Lower lobe of right lung (tissue), 2 donors: ENCODE measurements at places on chromosomes 1 and 21. TPM values are rescaled to one million over a fixed set of nuclear protein-coding genes. Genes with fewer than 3 reads are reported as not detected.
A peak's percentile ranks its signal among the peaks of the same experiment; 100 is the strongest.

DPT gene
- total RNA-seq: 18.6 TPM

FNDC5 gene
- 0.65 TPM for total RNA-seq

DNA sequence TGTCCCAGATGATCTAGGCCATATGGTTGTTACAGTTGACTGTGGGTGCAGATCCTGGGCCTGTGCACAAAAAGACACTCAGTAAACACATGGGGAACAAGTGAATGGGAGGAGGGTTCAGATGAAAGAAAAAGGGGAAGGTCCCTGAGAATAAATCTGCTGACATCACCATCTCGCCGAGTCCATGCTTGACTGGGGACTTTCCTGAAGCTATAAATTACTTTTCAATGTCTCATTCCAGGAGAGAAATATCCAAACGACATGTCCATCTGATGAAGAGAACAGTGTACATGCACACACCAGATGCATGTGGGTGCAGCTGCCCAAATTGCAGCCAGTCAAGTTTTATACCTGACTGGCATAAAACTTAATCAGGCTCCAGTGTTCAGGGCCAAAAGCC lies 109.0 kb downstream of the HIVEP3 start:
- no peak for DNase-seq

- peak; percentile 85 for DNase-seq
Measured at GRCh38 chr1:109532365-109533136, 7.1 kb upstream of the GPR61 start.

DNA sequence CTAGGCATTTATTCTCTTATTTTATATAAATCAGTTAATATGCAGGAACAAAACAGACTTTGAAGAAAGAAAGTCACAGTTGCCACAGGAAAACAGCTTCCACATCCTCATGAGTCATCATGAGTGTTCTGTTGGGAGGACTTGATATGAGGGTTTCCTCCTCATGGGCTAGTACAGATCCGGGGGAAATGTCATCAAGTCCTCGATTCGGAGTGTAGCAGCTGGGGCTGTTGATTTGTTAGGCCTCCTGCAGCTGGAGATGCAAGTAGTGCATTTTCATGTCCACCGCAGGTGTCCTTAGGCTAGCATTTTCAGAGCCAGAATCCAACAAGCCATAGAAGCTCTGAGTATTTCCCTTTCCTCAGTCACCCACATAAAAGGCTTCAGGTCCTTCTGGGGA lies 36.7 kb downstream of the ADAM30 start:
- DNase-seq: no peak

- no peak for DNase-seq
Measured at GRCh38 chr1:151837884-151838221, 1.8 kb downstream of the C2CD4D start.

DNA sequence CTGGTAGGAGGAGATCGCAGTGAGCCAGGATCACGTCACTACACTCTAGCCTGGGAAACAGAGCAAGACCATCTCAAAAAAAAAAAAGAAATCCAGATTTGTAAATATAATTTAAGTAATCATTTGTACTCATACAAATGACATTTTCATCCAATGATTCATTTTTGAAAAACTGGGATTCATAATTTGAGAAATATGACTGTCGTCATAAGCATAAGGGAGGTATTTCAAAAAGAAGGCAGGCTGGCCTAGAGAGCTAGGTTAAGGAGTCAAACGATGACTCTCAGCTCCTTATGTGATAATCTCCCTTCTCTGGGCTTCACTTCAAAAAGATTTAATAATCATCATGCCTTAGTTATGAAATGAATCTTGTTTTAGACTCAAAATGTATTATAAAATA lies 2.3 kb downstream of the GART start:
- no peak for DNase-seq

- DNase-seq: peak; percentile 81
Measured at GRCh38 chr1:27011058-27011764, 1.4 kb downstream of the TENT5B start.

SLC9C2 gene
- 1.4 TPM for total RNA-seq

GRCh38 chr1:168082008-168082876 lies 54.5 kb downstream of the GPR161 start:
- DNase-seq: peak; percentile 75

DNA sequence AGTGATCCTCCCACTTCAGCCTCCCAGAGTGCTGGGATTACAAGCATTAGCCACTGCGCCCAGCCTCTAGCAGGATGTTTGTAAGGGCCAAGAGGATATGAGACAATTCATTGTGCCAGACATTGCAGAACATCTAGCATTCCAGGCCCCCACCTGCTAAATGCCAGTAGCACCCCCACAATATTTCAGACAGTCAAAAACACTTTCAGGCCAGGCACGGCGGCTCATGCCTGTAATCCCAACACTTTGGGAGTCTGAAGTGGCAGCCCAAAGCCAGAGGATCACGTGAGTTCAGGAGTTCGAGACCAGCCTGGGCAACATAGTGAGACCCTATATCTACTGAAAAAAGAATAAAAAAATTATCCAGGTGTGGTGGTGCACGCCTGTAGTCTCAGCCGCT lies 12.9 kb downstream of the PPIE start:
- DNase-seq: no peak

- no peak for DNase-seq
Measured at GRCh38 chr1:40777224-40777970, 6.2 kb upstream of the KCNQ4 start.

DNA sequence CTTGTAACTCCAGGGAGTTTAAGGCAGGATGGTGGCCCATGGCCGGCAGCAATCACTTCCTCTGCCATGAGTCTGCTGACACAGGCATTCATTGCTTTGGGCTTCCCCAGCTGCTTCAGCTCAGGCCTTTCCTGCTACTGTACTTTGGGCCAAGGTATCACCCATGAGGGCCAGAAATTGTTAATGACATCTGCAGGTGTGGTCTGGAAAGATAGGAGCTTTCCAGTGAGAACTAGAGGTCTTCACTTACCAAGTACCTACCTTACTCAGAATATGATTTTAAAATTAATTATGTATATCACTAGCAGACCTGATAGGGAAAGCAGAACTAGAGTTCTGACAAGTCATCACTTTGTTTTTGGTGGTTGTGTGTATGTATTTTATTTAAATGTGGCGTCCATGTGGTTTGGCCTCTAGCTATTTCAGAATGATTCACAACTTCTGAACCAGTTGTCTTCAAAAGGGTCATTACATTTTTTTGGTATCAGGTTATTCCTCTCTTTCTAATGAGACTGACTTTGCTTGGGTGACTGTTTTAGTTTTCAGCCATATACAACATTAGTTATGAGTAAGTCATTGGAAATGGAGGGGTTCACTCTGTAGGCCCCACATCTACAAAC lies 2.7 kb downstream of the RGL1 start:
- no peak for DNase-seq

- no peak for DNase-seq
Measured at GRCh38 chr1:231653632-231654031, 27.0 kb downstream of the DISC1 start.

DNA sequence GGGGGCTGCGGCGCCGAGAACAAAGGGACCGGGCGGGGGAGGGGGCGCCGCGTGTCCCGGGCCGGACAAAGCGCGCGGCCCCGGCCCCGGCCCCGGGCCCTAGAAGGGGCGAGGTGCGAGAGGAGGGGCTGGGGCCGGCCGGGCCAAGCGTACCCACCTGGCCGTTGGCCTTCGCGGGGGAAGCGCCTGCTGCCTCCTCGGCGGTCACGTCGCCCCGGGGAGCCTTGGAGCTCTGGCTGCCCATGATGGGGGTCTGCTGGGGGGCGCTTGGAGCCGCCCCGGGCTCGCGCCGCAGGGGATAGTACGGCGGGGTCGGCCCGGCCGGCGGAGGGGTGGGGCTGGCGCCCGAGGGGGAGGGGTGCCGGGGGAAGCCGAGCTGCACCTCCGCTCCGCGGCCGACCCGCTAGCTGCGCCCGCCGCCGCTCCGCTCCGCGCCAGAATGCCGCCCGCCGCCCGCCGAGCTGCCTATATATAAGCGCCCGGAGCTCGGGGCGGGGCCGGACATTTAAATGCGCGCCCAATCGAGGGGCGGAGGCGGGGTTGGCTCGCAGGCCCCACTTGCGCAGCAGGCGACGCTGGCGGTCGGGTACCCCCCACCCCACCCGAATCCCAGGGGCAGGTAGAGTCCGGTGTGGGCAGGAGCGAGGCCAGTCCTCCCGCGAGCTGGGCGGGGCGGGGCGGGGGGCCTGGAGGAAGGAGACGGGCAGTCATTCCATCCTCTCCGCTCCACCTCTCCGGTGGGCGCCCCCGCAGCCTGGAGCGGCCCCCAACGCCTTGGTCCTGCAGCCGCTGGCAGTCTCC lies at the start of gene MARCKSL1:
Gene MARCKSL1 (minus strand): TSS at position 444 of the 801 bp plus-strand sequence. CDS start 200 bp downstream, at position 244.
- peak; percentile 89 for DNase-seq

- DNase-seq: no peak
Measured at GRCh38 chr1:29325675-29326074, 89.4 kb downstream of the PTPRU start.

SPRR1A gene
- not detected for total RNA-seq

CD101 gene
- total RNA-seq: 105 TPM

PTGFR gene
- total RNA-seq: 4.5 TPM

FCGR3A gene
- 323 TPM for total RNA-seq

DNA sequence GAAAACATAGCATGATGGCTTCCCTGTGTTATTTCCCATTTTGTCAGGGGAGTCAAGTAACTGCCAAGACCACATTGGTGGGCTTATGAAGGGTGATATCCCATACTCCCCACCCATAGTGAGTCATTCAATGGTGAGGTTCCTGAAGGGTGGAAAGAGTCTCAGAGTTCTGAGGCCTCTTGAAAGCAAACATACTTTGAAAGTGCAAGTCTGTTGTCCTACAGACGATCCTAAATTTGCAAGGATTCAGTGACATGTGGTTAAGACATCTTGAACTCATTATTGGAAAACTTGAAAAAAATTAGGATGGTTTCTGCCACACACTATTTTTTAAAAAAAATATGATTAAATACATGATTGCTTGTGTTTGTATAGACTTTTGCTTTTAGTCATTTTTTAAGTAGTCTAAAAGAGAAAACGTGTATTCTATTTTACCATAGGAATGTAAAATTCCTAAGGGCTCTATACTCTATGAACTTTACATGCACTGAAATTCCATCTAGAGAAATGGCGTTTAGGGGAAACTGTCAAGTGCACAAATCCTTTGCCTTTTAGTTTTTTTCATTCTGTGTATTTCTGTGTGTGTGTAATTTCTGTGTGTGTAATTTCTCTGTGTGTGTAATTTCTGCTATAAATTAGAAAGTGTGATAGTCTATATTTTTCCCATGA lies 225.5 kb upstream of the ADAMTS5 start:
- DNase-seq: no peak

- DNase-seq: no peak
Measured at GRCh38 chr1:98280049-98280448, 359.2 kb upstream of the DPYD start.

- DNase-seq: no peak
Measured at GRCh38 chr1:218983848-218984247, 189.8 kb upstream of the LYPLAL1 start.

GRCh38 chr1:203405703-203406438 lies 54.9 kb upstream of the FMOD start:
- DNase-seq: no peak

ADGRL2 gene
- 97.9 TPM for total RNA-seq

DNA sequence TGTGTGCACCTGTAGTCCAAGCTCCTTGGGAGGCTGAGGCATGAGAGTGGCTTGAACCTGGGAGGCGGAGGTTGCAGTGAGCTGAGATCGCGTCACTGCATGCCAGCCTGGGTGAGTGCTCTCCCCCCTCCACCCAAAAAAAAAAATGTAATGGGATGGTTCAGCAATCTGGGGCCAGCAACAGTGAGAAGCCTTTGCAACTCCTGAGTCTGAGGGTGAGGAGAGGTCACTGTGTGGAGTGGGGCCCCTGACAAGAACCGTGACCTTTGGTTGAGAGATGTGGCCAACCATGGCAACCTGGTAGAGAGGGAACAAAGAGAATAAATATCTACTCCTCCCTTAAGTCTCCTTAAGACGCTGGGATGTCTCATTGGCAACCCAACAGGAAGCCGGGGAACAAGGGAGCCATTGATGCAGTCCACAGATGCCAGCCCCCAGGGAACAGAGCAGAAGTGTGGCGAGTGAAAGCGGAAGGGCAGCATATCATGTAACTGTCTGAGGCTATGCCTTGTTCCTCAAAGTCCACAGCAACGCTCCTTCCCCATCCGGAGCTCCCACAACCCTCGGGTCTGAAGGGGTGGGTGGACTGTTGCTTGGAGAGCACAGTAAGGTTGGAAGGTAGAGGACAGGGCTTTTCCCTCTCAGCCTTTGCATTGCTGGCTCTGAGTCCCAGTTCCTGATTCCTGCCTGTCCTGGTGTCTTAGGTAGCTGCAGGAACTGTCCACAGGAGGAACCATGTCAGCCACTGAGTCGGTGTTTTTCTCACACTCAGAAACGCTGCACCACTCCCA lies 8.3 kb downstream of the TRNP1 start:
- peak; percentile 84 for DNase-seq

- no peak for DNase-seq
Measured at GRCh38 chr21:30515681-30516080, 13.7 kb upstream of the KRTAP19-5 start.

SH2D1B gene
- total RNA-seq: 1.9 TPM

GRCh38 chr1:18644446-18644845 lies 13.8 kb downstream of the PAX7 start:
- no peak for DNase-seq

DNA sequence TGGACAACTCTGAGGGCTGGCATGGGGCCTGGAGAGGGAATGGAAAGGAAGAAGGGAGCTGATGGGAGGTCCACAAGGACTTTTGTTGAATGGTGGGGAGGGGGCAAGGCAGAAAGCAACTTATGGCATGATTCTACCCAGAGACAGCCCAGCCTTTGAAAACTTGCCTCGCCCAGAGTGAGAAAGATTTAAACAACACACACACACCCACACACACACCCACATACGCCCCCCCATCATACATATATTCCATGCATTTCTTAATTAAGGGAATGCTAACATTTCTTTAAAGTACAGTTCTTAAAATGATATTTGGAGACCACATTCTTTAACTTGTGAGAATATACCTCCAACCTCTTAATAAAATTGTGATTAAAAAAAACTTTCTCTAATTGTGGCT lies 115.4 kb upstream of the F3 start:
- DNase-seq: no peak

DNA sequence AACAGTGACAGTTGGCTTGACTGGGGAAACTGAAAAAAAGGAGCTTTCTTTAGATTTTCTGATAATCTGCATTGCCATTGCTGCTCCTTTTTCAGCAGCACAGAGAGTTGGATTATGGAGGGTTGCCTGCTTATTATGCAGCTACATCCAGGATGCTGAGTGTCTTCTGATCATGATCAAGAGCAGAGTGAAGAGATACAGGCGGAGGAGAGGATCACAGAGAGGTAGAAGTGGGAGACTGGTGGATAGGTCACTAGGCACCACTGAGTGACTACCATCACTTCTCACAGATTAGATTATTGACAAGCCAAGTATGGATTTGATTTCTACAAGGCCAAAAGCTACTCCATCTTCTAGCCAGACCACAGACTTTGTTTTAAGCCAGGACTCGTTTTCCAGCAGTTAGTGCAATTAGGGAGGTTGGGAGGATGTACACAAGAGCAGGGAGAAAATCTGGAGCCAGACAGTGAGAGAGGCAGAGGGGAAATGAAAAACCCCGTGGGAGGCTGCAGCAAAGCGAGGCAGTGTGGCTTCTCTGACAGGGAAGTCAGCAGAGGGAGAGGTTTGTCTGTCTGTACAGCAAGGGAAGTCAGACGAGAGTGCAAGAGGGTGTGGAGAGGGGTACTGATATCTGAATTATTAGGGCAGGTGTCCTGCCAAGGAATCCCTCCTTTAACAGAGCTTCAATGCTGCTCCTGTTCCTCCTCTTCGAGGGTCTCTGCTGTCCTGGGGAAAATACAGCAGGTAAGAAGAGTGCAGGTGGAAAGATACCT lies at the start of gene CD1E:
Gene CD1E (plus strand): TSS at position 592 of the 773 bp plus-strand sequence. CDS start 95 bp downstream, at position 687.
- no peak for DNase-seq

GRCh38 chr1:26767714-26768113 lies 20.0 kb upstream of the PIGV start:
- no peak for DNase-seq
